ENCODE measurements at places on chromosomes 3 and 15.

GRCh38 chr3:18428036-18428435 is 2.9 kb upstream of the SATB1 start:
- no peak for DNase-seq

DNA sequence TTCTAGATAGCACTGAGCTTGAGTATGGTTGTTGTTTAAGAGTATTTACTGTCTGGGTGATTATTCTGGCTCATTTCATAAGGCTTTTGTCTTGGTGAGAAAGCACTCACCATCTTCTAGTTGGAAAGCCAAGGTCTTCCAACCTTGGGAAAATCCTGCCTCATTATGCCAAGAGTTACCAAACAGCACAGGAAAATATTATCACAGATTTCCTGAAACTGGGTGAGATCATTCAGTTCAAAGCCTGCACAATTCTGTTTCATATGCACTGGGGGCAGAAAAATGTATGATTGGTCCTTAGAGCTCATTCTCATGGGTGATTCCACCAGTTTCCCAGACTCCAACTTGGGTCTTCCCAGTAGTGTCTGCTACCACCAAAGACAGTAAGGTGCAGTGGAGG is 291.8 kb downstream of the RORA start:
- DNase-seq: no peak

GRCh38 chr15:52180196-52180835 is 10.9 kb downstream of the GNB5 start:
- peak; percentile 49 for DNase-seq

- DNase-seq: peak; percentile 85
Observed at GRCh38 chr15:75732809-75733451, 20.3 kb upstream of the CSPG4 start.

DNA sequence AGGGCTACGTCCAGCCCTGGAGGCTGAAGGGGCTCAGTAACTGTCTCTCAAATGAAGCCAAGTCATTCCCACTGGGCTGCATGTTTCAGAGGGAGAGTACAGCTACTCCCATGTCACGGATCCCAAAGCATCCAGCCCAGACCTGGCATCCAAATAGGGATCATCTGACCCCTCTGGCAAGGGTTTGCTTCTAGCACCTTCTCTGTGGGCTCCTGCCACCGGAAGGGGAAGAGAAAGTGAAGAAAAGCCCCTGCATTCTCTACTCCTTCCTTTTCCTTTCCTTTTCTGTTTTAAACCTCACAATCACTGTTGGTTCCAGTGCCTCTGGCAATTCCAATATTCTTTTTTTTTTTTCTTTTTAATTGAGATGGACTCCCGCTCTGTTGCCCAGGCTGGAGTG is 64.5 kb upstream of the CTSH start:
- no peak for DNase-seq

DNA sequence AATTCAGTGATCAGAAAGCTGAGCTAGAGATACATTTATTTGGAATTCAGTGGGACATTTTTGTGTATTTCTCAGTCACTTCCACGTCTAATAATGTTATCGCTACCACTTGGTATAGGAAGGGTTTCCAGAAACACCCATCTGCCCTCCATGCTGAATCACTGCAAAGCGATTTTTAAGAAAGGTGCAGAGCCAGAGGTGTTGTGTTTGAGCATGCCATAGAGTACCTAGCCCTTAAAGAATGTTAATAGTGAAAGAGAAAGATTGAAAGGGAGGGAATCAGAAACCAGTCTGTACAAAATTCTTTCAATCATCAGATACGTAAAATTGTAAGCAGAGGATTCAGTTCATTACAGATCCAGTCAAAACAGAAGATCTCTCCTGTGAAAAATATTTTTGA is 80.1 kb upstream of the ARL6 start:
- no peak for DNase-seq

DNA sequence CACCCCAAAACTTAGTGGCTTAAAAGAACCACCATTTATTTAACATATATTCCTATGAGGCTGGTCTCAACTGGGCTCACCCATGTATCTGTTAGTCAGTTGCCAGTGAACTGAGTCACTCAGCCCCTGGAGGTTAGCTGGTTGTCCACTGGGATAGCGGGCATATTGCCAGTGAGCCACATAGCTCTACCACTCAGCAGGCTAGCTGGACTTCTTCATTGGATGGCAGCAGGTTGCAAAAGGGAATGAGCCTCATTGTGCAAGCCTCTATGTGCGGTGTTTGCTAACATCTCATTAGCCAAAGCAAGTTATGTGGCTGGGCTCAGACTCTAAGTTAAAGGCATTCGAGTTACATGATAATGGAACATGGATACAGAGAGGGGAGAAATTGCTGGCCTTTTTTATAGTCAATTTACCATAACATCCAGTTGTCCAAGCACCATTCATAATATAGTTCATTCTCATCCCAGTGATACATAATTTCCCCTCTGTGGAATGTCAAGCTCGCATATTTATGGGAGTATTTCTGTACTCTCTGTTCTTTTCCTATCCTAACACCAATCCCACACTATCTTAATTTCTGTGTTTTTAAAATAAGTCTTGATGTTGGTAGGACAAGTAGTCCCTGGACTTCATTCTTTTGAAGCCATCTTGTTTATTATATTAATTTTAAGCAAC is 8.7 kb downstream of the BTD start:
- DNase-seq: no peak

Measured in muscle of leg (tissue), 16 donors.